ENCODE measurements at places on chromosomes 5 and 9. TPM values are rescaled to one million over a fixed set of nuclear protein-coding genes. Genes with fewer than 3 reads are reported as not detected.

SOX30 gene
- not detected for total RNA-seq

C9orf153 gene
- total RNA-seq, result not detected

DNA sequence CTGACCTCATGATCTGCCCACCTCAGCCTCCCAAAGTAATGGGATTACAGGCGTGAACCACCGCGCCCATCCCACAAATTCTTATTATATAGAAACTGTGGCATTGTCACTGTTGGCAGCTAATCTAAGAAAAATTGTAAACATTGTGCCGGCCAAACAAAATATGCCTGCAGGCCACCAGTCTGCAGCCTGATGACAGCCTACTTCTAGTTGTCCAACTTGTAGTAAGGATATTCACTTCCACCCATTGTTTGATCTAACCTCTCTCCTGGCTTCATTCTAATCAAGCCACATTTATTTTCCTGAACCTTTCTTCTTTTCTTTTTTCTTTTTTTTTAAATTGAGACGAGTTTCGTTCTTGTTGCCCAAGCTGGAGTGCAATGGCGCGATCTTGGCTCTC is 13.7 kb upstream of the TMED9 start:
- DNase-seq, result no peak

DNA sequence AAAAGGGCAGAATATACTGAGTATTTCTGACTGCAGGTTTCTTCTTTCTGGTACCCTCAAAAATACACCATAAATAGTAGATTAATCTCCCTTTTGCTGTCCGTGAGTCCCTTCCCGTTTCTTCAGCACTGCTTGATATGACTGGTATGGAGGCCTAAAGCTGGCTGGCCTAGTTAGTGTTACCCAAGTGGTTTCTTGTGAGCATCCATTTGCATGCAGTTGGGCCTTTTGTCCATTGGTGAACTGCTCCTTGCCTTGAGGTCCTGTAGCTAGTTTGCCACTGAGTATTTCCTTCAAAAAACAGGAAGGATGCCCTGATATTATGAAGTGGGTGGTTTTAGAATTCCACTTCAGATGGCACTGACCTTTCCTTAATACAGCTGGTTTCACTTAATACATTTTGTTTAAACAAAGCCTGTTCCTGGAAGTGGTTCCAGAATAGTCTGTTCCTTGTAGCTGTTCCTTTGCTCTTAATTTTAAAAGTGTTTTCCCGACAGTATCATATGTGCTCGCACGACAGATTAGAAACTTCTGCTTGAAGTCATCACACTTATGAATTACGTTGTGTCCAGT is 40.0 kb upstream of the ABL1 start:
- no peak for DNase-seq

- DNase-seq, result no peak
These were observed 26.5 kb downstream of the UBE2R2 start for GRCh38 chr9:33843312-33843961.

SLC45A2 gene
- total RNA-seq, result not detected

CER1 gene
- total RNA-seq, result not detected

GRXCR2 gene
- total RNA-seq, result not detected

- DNase-seq, result no peak
These were observed 2.9 kb downstream of the IFNE start for GRCh38 chr9:21479152-21479702.

DNA sequence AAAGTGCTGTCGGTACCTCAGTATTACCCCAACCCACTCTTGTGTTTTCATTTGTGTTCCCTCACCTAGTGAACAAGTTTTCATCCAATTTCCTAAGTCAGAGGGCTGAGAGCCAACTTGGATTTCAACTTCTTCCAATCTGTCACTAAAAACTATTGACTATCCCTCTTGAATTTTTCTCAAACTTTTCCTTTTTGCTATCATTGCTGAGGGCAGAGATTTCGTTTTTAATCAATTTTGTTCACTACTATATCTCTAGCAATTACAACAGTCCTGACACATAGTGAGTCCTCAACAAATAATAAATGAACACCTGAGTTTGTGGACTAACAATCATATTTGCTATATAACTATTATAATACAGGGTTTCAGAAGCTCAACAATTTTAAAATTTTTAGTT is 29.0 kb downstream of the MEIKIN start:
- DNase-seq, result no peak

IFNK gene
- not detected for total RNA-seq

DNA sequence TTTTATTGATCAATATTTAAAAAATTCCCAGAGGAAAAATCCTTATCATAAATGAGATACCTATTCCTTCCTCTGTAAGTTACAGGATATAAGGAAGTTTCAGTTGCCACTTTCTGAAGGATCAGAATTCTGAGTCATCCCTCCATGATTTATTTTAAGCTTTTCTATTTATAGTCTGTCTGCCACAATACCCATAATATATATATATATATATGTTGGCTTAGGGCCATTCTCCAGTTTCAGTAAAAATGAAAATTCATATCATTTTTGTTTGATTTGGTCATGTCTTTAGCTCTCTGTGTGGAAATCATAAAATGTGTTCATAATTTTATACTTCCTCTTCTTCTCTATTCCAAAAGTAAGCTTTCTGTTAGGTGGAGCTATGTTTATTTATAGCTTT is 215.8 kb upstream of the CYLC2 start:
- no peak for DNase-seq

DNA sequence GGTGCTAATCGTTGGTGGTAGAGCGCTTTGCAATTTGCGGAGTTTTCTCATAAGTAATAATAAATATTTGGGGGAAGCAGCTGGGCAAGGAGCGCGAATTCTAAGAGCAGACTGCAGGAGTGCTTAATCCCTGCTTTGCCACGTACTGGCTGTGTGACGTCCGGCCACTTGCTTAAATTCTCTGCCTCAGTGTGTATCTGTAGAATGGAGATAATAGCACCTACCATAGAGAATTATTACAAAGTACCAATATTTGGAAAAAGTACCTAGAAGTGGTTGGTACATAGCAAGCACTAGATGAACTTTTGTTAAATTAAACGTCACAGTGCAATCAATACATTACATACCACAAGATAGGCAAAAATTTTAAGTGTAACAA is 598 bp upstream of the TMED7 start:
- DNase-seq, result no peak

MELK gene
- 78.6 TPM for total RNA-seq

CAMK4 gene
- 22.5 TPM for total RNA-seq

PIP5K1B gene
- not detected for total RNA-seq

DNA sequence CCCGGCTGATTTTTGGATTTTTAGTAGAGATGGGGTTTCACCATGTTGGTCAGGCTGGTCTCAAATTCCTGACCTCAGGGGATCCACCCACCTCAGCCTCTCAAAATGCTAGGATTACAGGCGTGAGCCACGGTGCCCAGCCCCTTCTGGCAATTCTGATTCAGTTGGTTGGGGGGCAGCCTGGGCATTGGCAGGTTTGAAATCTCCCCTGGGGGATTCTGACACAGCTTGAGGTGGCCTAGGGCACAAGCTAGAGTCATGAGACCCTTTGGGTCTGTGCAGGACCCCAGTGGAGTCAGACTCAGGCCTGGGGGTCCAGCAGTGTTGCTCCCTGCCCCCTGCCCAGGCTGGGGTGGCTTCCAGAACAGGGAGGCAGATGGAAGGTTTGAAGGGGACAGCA is 239.8 kb downstream of the PBX3 start:
- DNase-seq, result no peak
